Activated T-helper 1 cell treated with anti-CD3 and anti-CD28 coated beads, Interleukin-2, amount 50 U/mL, for 16 hours (primary cell): ENCODE measurements at places on chromosomes 12 and 14.
A peak's percentile ranks its signal among the peaks of the same experiment; 100 is the strongest.

- no peak for DNase-seq
These were observed 11.3 kb downstream of the SCARB1 start for GRCh38 chr12:124852329-124852831.

DNA sequence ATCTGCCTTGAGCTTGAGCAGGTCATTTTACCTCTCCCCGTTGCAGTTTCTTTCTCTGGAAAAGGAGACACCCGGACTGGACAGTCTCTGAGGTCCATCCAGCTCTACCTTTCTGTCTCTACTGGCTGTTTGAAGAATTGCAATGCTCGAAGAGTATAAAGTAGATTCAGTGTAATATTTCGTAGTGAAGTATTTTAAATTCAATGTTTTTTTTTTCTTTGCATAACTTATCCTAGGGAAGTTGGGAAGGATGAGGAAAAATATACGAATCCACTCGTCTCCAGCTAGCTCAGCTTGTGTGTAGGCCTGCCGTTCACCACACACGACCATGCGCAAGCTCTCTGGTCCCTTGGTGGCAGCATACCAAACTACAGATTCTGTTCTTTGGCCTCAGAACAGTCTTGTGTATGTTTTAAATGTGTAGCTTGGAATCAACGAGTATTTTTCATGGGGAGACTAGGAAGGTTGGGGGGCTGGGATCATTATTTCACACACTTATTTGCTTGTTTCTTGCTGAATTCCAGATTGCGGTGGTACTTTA is 307.9 kb downstream of the CACNA1C start:
- DNase-seq: no peak

DNA sequence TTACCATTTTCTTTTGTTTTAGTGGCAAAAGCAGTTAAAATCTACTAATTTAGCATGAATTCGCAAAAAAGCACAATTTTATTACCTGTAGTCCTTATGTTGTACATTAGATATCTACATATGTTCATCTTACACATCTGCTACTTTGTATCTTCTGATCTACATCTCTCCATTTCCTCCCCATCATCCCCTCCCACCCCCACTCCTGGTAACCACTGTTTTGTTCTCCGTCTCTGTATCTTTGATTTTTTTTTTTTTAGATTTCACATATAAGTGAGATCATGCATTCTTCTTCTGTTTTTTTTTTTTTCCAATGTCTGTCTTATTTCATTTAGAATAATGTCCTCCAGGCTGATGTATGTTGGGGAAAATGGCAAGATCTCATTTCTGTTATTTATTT is 922.7 kb downstream of the VRK1 start:
- peak; percentile 19 for DNase-seq

- no peak for DNase-seq
These were observed 198.1 kb upstream of the KRR1 start for GRCh38 chr12:75709503-75709902.

DNA sequence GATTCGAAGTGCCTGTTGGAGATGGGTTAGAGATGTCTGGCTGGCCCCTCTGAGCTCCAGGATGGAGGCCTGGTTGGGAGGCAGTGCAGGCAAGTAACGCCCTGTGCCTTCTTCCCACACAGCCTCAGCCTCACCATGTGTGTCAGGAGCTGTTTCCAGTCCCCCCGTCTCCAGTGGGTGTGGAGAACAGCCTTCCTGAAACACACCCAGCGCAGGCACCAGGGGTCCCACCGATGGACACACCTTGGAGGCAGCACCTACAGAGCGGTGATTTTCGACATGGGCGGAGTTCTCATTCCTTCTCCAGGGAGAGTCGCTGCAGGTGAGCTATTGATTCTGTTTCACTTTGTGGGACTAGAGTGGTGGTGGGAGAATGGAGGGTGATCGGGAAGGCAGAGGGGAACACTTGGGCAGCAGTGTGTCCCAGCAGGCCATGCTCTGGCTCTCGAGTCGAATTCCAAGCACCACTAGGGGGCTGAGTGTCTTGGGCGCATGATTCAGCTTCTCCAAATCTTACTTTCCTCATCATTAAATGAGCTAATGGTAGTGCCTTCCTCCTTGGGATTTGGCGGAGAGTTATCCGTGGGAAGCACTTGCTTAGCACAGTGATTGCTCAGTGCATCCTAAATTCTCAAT is 6.8 kb downstream of the ACAD10 start:
- DNase-seq: no peak

DNA sequence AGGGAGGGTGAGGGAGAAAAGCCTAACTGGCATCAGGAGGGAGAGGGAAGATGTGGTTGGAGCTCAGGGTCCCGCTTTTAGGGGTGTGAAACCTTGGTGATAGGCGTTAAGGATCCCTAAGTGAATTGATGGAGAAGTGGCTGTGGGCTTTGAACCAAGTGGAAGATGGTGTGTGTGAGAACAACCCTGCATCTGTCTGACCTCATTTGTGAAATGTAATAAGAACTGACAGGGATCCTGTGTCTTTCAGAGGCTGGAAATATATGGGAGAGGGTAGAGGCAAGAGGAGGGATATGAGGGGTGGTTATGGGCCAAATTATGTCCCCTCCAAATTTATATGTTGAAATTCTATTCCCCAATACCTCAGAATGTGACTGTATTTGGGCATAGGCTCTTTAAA is 63.8 kb upstream of the NRXN3 start:
- DNase-seq: no peak

GRCh38 chr12:129530984-129531383 is 372.8 kb downstream of the TMEM132D start:
- DNase-seq: no peak

DNA sequence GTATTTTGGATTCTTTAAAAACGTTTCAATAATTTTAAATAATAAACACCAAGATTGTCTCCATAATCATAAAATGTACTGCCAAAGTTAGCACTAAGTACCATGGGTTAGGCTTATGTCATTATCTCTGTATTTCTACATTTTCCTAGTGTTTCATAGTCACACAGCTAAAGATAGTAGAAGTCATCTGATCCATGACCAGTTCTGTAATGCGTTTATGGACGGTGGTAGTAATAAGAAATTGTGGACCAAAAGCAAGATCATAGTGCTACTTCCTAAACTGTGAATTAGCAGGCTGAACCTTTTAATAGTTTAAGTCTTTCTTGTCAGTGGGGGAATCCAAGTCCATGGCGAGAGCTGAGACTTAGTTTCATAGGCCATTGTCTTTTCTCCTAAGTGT is 142.1 kb downstream of the AKAP6 start:
- DNase-seq: no peak

DNA sequence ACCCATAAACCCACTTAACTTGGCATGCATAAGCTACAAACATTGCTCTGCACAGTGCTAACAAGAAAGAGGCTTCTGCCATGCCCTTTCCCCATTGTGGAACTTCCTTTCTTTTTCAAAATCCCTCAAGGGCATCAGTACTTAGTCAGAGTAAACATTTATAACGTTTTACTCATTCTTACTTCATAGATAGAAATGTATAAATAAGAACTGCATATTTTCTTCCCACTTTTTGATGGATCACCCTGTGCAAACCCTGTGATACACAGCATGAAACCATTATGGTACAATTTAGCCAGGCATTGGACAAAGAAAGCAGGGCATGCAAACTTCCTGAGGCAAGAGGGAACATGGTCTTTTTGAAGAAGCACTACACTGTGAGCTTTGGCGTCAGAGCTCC is 113.8 kb upstream of the FOXG1 start:
- no peak for DNase-seq

DNA sequence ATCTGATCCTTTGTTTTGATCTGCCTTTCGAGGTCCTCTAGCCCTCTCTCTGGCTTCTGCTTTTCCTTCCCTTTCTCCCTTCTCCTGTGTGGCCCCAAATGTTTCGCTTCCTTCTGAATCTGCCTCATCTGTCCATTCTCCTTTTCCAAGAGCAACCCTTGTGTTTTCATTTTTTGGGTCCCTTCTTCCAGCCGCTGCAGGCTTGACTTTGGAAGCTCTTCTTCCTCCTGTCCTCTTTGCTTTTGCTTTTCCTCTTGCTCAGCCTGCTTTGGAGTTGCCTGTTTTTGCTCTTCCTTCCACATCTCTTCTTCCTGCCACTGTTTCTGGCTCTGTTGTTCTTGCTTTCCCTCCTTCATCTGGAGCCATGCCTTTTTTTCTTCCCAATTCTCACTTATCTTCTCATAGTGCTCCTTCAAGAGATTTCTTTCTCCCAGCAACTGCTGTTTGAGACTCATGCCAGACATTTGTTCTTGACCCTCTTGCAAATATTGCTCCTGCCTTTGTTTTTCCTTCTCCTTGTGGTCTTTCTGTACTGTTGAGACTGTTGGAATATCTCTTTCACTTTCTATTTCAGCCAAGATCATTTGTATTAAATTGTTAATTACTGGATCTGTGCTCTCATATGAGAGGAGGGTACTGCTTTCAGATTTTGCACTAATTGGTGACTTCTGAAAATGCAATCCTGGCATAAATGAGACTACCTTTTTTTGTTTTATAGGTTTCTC is 42.4 kb downstream of the FAM186A start:
- DNase-seq: no peak

- no peak for DNase-seq
These were observed 28.3 kb downstream of the VDR start for GRCh38 chr12:47876440-47876960.

- DNase-seq: no peak
These were observed 1.2 kb upstream of the CLEC2B start for GRCh38 chr12:9870286-9870866.

- no peak for DNase-seq
These were observed 23.1 kb downstream of the ADCY6 start for GRCh38 chr12:48765753-48766162.

- DNase-seq: no peak
These were observed 31.8 kb upstream of the TEX22 start for GRCh38 chr14:105366386-105367074.

GRCh38 chr12:75994069-75994740 is 37.4 kb downstream of the PHLDA1 start:
- no peak for DNase-seq

GRCh38 chr14:91510171-91511042 is at the start of gene PPP4R3A:
PPP4R3A (minus strand) TSS chr14:91510310; CDS start chr14:91509647, 663 bp downstream.
- DNase-seq: peak; percentile 91

- no peak for DNase-seq
These were observed 273.1 kb downstream of the TMTC2 start for GRCh38 chr12:82959821-82960220.

DNA sequence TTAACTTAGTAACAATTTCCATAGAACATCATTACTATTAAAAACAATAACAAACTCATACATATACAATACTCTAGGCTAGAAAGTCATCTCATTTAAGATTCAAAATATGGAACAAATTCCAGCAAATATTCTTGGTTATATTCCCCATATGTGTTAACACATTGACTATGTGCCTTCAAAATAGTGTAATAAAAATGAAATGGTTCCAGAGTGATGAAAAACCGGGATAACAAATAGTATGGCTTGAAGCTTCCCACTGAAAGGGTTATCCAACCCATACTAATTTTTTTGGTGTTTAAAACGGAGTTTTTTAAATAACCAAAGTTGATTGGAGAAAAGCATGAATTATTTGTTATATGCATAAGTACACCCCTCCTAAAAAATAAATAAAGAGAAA is 5.3 kb downstream of the LRIG3 start:
- DNase-seq: no peak

DNA sequence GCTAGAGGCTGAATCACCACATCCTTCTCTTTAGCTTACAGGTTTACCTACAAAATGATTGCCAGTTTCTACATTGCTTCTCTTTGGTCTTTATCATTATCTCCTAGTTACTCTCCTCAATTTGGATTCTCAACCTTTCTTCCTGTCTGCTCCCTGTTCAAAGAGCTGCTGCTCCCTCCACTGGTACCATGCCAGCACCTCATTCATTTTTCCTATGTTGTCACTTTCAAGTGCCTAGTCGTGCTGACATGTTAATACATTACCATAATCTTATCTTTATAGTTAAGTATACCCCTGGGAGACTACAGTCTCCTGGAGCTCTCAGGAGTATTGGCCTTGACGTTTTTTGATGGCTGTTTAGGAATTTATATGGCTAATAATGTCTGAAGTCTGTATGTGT is 14.2 kb downstream of the FRS2 start:
- DNase-seq: no peak

DNA sequence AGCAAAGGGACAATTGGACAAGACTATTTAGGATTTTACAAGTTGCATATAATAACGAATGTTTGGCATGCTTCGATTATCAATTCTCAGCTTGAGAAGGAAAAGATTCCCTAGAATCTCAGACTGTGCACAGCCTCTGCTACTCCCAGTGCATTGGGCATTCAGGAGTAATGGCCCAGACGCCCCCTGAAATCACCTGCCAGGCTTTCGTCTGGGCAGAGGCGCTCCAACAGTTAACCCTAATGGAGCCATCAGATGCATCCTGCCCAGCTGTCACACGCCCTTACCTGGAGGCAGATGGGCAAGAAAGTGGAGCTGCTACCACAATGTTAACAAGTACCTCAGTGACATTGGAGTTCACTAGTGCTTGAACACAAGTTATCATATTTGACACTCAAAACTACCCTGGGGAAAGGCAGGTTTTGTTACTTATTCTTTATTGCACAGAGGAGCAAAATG is 927 bp upstream of the LRP6 start:
- no peak for DNase-seq

DNA sequence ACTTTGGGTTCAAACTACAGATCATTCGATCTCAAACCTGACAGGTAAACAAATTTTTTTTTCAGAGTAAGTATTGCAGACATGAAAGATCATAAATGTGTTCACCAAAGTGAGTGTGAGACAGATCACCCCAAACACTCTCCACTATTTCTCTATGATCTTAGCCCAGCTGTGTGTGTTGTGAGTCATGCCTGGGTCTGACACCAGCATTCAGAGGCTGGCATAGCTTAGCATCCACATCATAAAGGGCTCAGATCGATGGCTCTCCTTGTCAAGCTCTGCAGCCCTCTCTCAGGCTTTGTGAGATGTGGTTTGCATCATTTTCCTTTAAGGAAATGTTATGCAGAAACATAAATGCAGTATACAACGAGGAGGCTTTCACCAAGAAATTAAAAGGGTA is 164.9 kb downstream of the ETV6 start:
- DNase-seq: no peak

GRCh38 chr12:3945671-3946070 is 72.5 kb upstream of the PARP11 start:
- no peak for DNase-seq

GRCh38 chr14:37708481-37708880 is 113.1 kb downstream of the TTC6 start:
- no peak for DNase-seq

- DNase-seq: no peak
These were observed 10.0 kb upstream of the KRT82 start for GRCh38 chr12:52415870-52416750.

DNA sequence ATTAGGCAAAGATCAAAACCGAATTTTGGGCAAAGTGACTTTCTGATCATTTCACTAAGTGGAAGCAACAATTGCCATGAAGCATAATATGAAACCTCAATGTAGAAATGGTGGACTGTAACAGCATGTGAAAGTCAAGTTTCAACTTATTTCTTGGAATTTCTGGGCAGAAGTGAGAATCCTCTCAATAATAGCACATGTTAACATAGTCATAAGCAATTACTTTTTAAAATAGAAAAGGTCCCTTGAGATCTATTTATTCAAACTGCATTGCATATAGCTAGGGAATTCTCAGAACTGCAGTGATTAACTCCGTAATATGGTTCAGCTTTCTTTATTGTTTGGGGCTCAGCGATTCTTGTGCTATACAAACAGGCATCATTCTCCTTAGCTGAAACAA is 136.7 kb upstream of the ATP2B1 start:
- no peak for DNase-seq
